Stimulated activated CD8-positive, alpha-beta memory T cell treated with anti-CD3 and anti-CD28 coated beads, Interleukin-4, amount 100 ng/mL, for 1 hour (primary cell): ENCODE measurements at places on chromosomes 12 and 14.

- DNase-seq = no peak
These were observed 51.2 kb downstream of the TMCC3 start for GRCh38 chr12:94599189-94599588.

GRCh38 chr12:100858656-100859055, 64.1 kb downstream of the ANO4 start:
- no peak for DNase-seq

GRCh38 chr12:91778938-91779400, 366.7 kb downstream of the BTG1 start:
- no peak for DNase-seq

DNA sequence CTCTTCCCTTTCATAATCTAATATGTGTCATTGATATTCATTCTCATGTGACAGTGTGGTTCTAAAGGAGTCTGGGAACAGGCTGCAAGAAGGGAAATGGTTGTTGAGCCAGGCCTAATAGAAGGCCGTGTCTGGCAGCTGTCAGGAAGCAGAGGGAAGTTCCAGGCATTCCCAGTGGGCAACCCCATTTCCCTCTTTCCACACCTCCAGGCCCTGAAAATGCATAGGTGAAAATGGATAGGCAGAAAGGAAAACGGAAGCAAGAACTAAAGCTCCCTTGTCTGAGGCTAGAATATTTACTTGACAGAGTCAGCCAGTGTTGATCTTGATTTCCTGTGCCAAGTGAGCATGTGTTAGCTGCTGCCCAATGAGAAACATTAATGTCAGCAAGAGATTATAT, 97.7 kb downstream of the PPM1A start:
- DNase-seq = no peak

DNA sequence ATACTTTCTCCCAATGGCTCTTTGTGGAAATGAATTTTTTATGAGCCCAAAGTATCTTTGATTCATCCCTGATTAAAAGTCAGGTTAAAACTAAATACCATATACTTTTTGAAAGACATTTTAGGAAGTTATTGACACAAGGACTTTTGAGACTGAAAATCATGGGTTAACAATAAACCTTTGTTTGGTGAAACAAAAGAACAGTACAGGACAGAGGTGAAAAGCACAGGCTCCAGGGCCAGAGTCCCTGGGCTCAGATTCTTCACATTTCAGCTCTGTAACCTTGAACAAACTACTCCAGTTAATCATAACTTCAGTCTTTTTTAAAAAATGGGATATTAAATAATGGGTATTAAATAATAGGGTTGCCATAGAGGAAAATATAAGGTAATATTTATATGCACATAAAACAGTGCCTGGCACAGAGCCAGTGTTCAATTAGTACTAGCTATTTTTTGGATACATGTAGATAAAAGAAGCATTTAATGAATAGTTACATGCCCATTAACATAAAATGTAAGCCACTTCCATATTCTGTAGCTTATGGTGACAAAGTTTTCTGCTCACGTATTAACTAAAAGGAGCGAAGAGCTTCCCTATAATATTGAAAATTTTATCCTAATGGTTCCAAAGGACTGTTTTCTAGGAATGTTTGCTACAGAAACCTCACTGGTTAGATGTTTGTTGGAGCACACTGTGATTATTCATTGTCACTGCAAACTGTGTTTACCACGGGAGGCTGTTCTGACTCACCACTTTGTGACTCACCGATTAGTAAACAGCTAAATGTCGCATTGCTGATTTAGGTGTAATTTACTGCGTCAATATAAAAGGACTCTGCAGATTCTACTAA, 255.4 kb downstream of the DAD1 start:
- DNase-seq = no peak

GRCh38 chr12:75711271-75711670, 199.9 kb upstream of the KRR1 start:
- DNase-seq = no peak
